ENCODE measurements at places on chromosomes 5 and 9.

DNA sequence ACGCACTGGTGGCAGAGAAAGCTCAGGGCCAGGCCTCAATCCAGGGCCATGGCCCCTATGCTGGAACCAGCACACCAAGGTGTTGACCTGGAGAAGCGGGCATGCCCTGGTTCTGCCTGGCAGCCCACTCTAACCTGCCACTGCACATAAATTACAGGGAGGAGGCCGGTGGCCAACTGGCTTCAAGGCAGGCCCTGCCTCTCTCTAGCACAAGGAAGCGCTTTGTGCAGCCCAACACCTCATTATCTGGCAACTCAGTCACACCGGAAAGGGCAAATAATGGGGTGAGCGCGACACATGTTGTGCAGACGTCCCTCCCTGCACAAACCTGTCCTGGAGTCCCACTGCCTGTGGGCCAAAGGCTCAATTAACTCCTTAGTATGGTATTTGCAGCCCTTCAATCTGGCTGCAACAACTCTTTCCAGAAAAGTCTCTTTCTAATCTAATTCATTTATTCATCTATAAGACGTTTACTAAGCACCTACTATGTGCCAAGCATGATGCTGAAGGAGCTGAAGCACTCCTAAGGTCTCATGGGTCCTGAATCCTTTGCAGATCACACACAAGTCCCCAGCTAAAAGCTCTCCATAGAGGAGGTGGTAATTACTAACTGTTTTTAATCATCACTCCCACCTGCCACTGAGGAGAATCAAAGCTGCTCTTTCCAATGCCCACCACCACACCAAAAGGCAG lies 24.9 kb downstream of the SHB start:
- peaks cover 89% of the 10 kb centered on the region for H3K4me1 ChIP-seq
- H3K4me3 ChIP-seq = no peak overlapping the region
- peak overlapping the region; percentile 31 for H3K27ac ChIP-seq
- no peaks in the 10 kb centered on the region for H3K36me3 ChIP-seq

GRCh38 chr5:168946363-168946762 lies 354.6 kb downstream of the SLIT3 start:
- DNase-seq = peak; percentile 47
- peaks cover 3% of the 10 kb centered on the region for H3K27me3 ChIP-seq
- H3K27ac ChIP-seq = no peak overlapping the region
- H3K36me3 ChIP-seq = no peaks in the 10 kb centered on the region

- no peak overlapping the region for H3K4me3 ChIP-seq
- H3K27ac ChIP-seq = no peak overlapping the region
- peaks cover 54% of the 10 kb centered on the region for H3K4me1 ChIP-seq
- H3K36me3 ChIP-seq = peaks cover 8% of the 10 kb centered on the region
- DNase-seq = no peak
These were observed 179.7 kb downstream of the PAPPA start for GRCh38 chr9:116333254-116333653.

DNA sequence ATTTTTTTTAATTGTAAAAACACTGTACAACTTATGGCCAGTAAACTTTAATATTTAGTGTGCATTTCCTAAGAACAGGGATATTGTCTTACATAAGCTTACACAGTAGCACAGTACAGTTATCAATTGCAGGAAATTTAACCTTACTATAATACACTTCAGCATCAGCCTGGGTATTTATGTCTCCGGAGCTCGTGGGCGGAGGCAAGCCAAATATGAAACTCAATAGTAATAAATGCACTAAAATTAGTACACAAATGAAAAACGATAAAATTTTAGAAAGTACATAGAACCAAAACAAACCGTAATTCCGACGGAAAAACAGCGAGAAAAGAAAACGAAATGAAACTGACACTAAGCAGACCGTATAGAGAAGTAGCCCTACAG lies 91.2 kb downstream of the ANXA2R start:
- peaks cover 22% of the 10 kb centered on the region for H3K27me3 ChIP-seq
- H3K4me1 ChIP-seq = no peaks in the 10 kb centered on the region
- no peak overlapping the region for H3K4me3 ChIP-seq

DNA sequence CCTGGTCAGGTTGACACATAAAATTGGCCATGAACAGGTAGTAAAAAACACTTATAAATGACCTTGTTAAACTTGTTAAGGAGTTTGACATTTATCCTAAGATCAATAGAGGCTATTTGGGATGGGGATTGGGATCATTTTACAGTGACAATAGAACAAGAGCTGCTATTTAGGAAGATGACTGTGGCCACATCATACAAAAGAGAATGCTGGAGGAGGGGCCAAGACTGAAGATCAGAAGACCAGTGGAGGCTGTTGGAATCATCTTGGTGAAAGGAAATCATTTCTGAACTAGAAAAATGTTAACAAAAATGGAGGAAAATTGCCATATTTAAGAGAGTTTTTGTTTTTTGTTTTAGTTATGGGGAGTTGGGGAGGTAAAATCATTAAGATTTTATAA lies 304.8 kb upstream of the TLE4 start:
- peaks cover 6% of the 10 kb centered on the region for H3K36me3 ChIP-seq
- H3K27me3 ChIP-seq = no peaks in the 10 kb centered on the region
- no peak overlapping the region for H3K27ac ChIP-seq
- H3K4me3 ChIP-seq = no peak overlapping the region
- peaks cover 46% of the 10 kb centered on the region for H3K4me1 ChIP-seq
- DNase-seq = no peak

DNA sequence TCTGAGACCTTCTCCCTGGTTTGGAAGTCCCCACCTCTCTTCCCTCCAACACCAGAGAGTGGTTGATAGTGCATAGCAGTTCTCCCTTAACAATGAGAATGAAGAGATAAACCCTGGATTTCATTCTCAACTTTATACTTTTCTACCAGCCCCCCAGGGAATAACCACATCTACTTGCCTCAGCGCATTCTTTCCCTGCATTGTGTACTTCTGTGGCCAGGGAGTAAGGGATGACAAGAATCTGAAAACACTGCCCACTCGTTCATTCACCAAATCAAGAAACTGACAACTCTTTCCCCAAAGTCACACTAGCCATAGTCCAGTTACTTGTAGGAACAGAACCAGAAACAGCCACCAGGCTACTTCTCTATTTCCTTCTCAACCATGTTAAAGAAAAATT lies 46.0 kb upstream of the SPIN1 start:
- peaks cover 23% of the 10 kb centered on the region for H3K4me1 ChIP-seq
- peaks cover 4% of the 10 kb centered on the region for H3K27me3 ChIP-seq
- H3K27ac ChIP-seq = no peak overlapping the region
- H3K36me3 ChIP-seq = no peaks in the 10 kb centered on the region
- no peak for DNase-seq

GRCh38 chr9:35353731-35354365 lies 136.1 kb upstream of the RUSC2 start:
- no peaks in the 10 kb centered on the region for H3K36me3 ChIP-seq
- H3K27ac ChIP-seq = no peak overlapping the region
- H3K4me3 ChIP-seq = no peak overlapping the region
- H3K27me3 ChIP-seq = no peaks in the 10 kb centered on the region
- no peak for DNase-seq

- H3K4me1 ChIP-seq = peaks cover 30% of the 10 kb centered on the region
- no peak overlapping the region for H3K4me3 ChIP-seq
- no peak for DNase-seq
- H3K27ac ChIP-seq = no peak overlapping the region
- peaks cover 3% of the 10 kb centered on the region for H3K27me3 ChIP-seq
These were observed 259.4 kb downstream of the CRB2 start for GRCh38 chr9:123615381-123615780.

All from nephron progenitor cell (in vitro differentiated cells).